ENCODE measurements at places on chromosomes 4 and X. TPM values are rescaled to one million over a fixed set of nuclear protein-coding genes. Genes with fewer than 3 reads are reported as not detected.

Gene GNL3L
- total RNA-seq: 26.3 TPM

Gene FAM184B
- 0.10 TPM for total RNA-seq

Gene POU4F2
- not detected for total RNA-seq

Gene MAGEE2
- total RNA-seq: not detected

Gene EPHA5
- 3.9 TPM for total RNA-seq

Gene AMER1
- total RNA-seq: 2.6 TPM

Gene GRK4
- total RNA-seq: 5.7 TPM

Gene IL2RG
- total RNA-seq: not detected

Gene ASB9
- 0.36 TPM for total RNA-seq

Gene CT45A3
- not detected for total RNA-seq

Gene FRMD7
- 0.03 TPM for total RNA-seq

Gene FATE1
- not detected for total RNA-seq

Gene ANKRD50
- total RNA-seq: 59.8 TPM

Gene SHOX
- total RNA-seq: not detected

Gene C4orf54
- total RNA-seq: not detected

Gene SRPX
- total RNA-seq: 500 TPM

Gene SPIN2A
- total RNA-seq: 0.53 TPM

Gene GPR119
- not detected for total RNA-seq

Gene SYTL5
- 2.2 TPM for total RNA-seq

Gene TBC1D8B
- 32.2 TPM for total RNA-seq
